ENCODE measurements at places on chromosomes 6 and 20. TPM values are rescaled to one million over a fixed set of nuclear protein-coding genes. Genes with fewer than 3 reads are reported as not detected.

GRCh38 chr20:48319943-48320584 lies 507.7 kb downstream of the PREX1 start:
- DNase-seq, result no peak

DNA sequence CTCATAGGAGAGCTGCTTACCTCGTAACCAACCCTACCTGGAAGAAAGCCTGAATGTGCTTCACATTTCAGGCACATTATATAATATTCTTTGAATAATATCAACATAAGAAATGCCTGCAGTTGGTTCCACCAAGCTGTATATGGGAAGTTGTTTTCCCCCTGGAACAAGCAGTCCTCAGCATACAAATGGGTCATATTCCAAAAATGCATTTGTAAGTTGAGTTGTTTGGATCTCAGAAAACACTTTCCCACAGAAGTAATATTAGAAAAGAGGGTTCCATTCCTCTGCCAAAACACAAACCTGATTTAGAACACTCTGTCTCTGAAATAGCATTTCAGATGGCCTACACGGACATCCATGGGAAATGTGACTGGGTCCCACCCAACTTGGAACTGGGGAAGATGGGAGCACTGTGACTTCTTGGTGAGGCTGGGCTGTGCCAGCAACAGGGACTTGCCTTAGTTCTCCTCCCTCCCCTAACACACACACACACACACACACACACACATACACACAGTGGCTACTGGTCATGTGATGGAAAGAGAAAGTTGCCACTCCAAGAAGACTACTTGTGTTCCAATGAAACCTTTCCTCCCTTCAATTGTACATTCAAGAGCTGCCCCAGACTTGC lies 11.4 kb upstream of the RCAN2 start:
- DNase-seq, result no peak

- no peak for DNase-seq
These were observed 326.0 kb upstream of the RSPO3 start for GRCh38 chr6:126792340-126793085.

- no peak for DNase-seq
These were observed 31.5 kb downstream of the CFAP61 start for GRCh38 chr20:20083807-20084206.

GRCh38 chr6:110731898-110732297 lies 83.4 kb downstream of the CDK19 start:
- no peak for DNase-seq

- no peak for DNase-seq
These were observed 75.0 kb downstream of the ELOVL4 start for GRCh38 chr6:79872303-79872702.

- DNase-seq, result no peak
These were observed 76.3 kb downstream of the SLC22A23 start for GRCh38 chr6:3380344-3381232.

- DNase-seq, result peak; percentile 6
These were observed 42.7 kb downstream of the ANKRD6 start for GRCh38 chr6:89475634-89476033.

DNA sequence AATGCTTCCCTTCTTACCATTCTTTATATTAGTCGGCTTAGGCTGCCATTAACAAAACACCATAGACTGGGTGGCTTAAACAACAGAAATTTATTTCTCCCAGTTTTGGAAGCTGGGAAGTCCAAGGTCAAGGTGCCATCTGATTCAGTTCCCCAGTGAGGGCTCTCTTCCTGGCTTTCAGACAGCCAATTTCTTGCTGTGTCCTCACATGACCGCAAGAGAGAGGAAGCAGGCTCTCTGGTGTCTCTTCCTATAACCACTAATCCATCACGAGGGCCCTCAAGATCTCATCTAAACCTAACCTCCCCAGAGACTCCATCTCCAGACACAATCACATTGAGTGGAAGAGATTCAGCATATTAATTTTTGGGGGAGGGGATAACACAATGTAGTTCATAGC lies 193.0 kb upstream of the SGK1 start:
- DNase-seq, result no peak

- DNase-seq, result no peak
These were observed 14.7 kb upstream of the TAF4 start for GRCh38 chr20:62080249-62080990.

- no peak for DNase-seq
These were observed 95.7 kb upstream of the JARID2 start for GRCh38 chr6:15150207-15150606.

The SLC17A3 gene
- total RNA-seq, result 2.5 TPM

The DNAH8 gene
- total RNA-seq, result 0.02 TPM

- DNase-seq, result no peak
These were observed 416.6 kb upstream of the SULF2 start for GRCh38 chr20:48201885-48202284.

GRCh38 chr6:139852488-139853140 lies 478.2 kb upstream of the CITED2 start:
- DNase-seq, result no peak

The PSORS1C2 gene
- total RNA-seq, result not detected

The ADGRF4 gene
- total RNA-seq, result not detected

The GJA1 gene
- 0.19 TPM for total RNA-seq

DNA sequence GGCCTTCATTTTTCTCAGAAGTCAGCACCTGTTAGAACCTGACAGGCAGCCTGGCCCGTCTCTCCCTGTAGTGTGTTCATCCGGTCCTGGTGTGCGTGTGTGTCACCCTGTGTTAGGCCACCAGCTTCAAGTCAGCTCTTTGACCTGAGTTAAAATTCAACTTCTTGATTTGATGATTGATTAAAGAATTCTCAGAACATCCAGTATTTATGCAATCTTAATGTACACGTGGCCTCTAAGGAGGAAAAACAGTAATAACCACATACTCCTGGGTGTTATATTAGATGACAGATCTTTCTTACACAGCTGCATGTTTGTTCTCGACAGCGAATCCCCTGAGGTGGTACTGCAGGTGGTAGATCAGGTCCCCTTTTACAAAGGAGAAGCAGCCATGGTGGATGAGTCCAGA lies 19.1 kb upstream of the TMEM217 start:
- DNase-seq, result no peak

DNA sequence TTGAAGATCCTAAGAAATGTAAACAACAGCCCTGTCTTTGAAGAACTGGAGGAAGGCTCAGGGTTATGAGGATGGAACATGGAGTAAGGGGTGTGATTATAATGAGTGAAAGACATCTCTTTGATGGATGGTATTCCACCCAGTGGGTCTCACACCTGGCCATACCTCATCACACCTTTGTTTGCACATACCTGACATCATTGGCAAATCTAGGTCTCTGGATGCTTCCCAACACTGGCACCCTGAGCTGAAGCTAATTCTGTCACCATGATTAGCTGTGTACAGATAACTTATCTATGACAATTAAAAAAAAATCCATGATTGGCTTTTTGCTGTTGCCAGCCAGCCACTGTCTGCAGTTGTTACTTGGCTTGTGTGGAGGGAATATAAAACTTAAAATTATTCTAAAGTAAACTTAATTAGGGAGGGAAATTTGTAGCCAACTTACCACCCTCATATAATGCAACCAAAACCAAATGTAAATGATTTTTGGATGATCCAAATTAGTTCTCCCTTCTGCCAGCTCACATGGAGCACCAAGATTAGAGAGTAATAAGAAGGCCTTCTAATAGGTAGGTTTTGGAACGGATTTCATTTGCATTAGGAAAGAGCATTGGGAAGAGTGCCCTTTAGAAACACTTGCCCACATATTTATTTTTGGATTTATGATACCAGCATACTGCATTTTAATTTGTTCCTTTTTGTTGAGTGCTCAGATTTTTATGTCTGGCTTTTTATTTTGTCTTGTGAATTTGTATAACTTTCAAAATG lies 249.5 kb downstream of the SOX4 start:
- DNase-seq, result no peak

The HLA-DQA1 gene
- 2.2 TPM for total RNA-seq

The PERP gene
- total RNA-seq, result 8.5 TPM

All from activated T-cell treated with anti-CD3 and anti-CD28 coated beads, Interleukin-2, amount 50 U/mL, for 72 hours (primary cell).